ENCODE measurements at places on chromosomes 7 and 10. TPM values are rescaled to one million over a fixed set of nuclear protein-coding genes. Genes with fewer than 3 reads are reported as not detected.

GRCh38 chr10:126430512-126430911, 42.2 kb upstream of the ADAM12 start:
- H3K27me3 ChIP-seq: peaks cover 3% of the 10 kb centered on the region
- H3K36me3 ChIP-seq: no peaks in the 10 kb centered on the region
- H3K4me1 ChIP-seq: no peaks in the 10 kb centered on the region
- DNase-seq: no peak
- H3K4me3 ChIP-seq: no peak overlapping the region

- no peaks in the 10 kb centered on the region for H3K36me3 ChIP-seq
- no peak overlapping the region for H3K4me3 ChIP-seq
- no peak overlapping the region for H3K27ac ChIP-seq
- no peaks in the 10 kb centered on the region for H3K27me3 ChIP-seq
These were observed 156.8 kb upstream of the MAGI2 start for GRCh38 chr7:79610313-79610712.

- peak overlapping the region; percentile 93 for H3K27ac ChIP-seq
- DNase-seq: peak; percentile 45
- no peaks in the 10 kb centered on the region for H3K27me3 ChIP-seq
- H3K36me3 ChIP-seq: no peaks in the 10 kb centered on the region
These were observed 49.7 kb downstream of the CPEB3 start for GRCh38 chr10:92241158-92241500.

DNA sequence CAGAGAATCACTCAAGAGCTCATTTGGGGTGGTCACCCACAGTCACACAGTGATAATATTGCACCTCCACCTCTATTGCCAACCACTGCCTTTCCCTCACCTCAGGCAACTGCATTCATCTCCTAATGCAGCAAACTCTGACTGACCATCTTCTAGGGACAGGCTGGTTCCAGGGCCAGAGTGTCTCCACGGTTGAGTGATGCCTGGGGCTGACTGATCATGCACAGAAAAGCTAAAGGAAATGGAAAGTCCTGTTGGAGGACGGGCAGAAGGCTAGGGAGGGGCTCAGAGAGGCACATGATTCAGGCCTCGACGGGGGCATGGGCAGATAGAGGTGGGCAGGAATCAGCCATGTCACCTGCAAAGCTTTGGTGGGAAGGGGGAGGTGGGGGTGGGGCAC, 127.1 kb upstream of the TNS3 start:
- no peaks in the 10 kb centered on the region for H3K4me1 ChIP-seq
- H3K27ac ChIP-seq: no peak overlapping the region
- H3K4me3 ChIP-seq: no peak overlapping the region
- H3K36me3 ChIP-seq: no peaks in the 10 kb centered on the region
- DNase-seq: no peak

DNA sequence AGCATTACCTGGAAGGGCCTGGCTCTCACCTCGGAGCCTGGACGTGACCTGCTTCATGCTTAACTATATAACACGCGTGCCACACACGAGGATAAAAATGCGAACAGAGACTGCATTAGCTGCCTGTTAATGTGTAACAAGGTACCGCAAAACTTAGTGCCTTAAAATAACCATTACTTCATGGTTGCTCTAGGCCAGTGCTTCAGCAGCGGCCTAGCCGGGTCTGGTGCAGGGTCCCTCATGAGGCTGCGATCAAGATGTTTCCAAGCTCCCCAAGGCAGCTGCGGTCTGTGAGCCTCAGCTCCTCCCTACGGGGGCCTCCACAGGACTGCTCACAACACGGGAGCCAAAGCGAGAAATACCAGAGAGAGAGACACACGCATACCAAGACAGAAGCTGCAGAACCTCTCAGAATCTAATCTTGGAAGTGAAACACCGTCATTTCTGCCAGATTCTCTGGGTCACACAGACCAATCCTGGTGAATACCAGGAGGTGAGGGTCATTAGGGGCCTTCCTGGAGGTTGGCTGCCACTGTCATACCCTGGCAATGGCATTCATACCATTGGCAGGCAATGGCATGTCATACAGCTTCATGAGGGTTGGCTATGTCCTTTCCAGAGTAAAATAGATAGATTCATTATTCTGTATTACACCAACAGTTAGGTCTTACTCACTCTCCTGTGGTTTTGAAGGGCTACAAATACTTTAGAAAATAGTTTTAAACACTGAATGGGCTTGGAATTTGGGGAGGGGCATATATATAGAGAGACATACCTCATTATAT, 94.5 kb downstream of the HIPK2 start:
- H3K27ac ChIP-seq: no peak overlapping the region
- no peaks in the 10 kb centered on the region for H3K27me3 ChIP-seq
- H3K4me3 ChIP-seq: no peak overlapping the region

DNA sequence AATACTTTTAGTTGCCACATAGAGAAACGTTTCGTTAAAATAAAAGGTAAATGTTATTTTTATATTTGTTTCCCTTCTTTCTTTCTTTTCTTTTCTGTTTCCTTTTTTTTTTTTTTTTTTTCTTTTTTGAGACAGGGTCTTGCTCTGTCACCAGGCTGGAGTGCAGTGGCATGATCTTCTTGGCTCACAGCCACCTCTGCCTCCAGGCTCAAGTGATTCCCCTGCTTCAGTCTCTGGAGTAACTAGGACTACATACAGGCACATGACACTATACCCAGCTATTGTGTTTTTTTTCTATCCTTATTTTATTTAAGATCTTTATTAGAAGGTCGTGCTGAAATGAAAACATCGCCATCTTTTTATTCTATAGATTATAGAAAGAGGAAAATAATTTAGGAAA, 661.8 kb upstream of the MBL2 start:
- no peak overlapping the region for H3K27ac ChIP-seq
- no peaks in the 10 kb centered on the region for H3K36me3 ChIP-seq
- no peak for DNase-seq
- no peaks in the 10 kb centered on the region for H3K27me3 ChIP-seq
- H3K4me1 ChIP-seq: no peaks in the 10 kb centered on the region

- DNase-seq: no peak
- H3K4me3 ChIP-seq: no peak overlapping the region
- no peak overlapping the region for H3K27ac ChIP-seq
- H3K4me1 ChIP-seq: no peaks in the 10 kb centered on the region
- H3K27me3 ChIP-seq: no peaks in the 10 kb centered on the region
- H3K36me3 ChIP-seq: no peaks in the 10 kb centered on the region
These were observed 12.7 kb downstream of the SCIN start for GRCh38 chr7:12583176-12583575.

CCL26 gene
- 1.4 TPM for total RNA-seq

NEUROG3 gene
- total RNA-seq: not detected
